ENCODE measurements at places on chromosomes 7 and 10.

- DNase-seq, result no peak
Observed at GRCh38 chr10:30803892-30804322, 174.4 kb upstream of the LYZL2 start.

DNA sequence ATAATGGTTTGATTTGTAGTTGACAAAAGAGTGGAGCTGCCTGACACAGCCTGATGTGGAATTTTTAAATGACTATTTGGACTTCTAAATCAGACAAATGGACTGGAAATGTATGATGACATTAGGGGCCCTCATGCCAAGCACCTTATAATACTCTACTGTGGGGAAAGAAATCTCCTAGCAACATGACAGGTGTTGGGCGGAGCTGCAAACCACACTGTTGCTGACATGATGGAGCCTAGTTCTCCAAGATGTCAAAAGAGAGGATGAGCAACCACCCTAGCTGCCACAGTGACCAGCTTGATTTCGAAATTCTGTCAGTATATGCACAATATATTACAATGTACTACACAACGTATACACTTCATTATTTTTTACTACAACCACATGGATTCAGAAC is 65.8 kb downstream of the RHOBTB1 start:
- DNase-seq, result peak; percentile 36

DNA sequence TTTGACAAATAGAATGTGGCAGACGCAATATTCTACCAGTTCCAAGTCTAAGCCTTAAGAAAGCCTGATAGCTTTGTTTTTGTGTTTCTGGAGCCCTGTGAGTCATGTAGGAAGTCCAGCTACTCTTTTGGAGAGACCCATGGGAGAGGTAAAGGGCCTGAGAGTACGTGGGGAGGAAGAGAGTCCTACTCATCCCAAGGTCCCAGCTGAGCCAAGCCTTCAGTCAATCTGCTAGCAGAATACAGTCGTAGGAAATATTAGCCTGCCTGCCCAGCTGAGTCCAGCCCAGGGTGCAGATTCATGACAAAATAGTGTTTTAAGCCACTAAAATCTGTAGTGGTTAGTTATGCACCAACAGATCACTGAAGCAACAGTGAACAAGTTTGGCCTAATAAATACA is 9.0 kb upstream of the GNA12 start:
- no peak for DNase-seq

DNA sequence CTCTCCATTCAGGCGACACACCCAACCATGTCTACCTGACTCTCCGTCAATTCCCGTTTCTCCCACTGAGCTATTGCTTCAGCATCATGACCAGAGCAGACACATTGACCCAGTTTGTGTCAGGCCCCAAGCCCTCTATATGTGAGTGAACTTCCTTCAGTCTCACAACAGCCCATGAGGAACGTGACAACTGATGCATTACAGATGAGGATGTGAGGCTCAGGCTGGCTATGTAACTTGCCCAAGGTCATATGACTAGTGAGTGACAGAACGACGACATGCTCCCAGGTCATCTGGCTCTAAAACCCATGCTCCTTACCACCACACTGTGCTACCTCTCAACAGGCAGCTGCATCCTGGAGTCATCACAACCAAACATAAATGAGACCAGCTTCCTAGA is 3.7 kb downstream of the TMEM140 start:
- peak; percentile 91 for DNase-seq

DNA sequence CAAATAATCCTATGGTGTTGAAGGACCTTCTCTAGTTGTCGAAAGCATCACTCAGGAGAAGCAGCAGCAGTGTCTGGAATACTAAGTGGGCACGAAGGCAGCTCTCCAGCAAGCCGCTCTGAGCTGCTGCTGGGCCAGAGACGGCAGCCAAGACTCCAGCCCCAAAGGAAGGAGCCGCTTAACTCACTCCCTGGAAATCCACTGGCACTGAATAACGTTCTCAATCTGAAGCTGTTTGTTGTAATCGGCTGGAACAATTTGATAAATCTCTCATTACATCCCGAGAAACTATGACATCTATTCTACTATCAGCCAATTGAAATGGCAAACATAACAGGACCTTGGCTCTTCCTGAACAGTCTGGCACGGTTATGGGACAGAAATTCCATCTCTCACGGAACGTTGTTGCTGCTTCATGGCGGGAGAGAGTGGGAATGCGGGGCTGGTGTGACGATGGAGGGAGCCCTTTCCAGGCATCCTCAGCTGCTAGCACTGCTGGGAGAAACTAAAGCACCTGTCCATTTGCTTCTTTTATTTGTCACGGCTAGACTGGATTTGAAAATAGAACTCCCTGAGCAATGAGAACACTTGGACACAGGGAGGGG is 331.5 kb upstream of the RNF32 start:
- DNase-seq, result no peak

Measured in suppressor macrophage (primary cell).